ENCODE measurements at places on chromosomes 4 and X.

DNA sequence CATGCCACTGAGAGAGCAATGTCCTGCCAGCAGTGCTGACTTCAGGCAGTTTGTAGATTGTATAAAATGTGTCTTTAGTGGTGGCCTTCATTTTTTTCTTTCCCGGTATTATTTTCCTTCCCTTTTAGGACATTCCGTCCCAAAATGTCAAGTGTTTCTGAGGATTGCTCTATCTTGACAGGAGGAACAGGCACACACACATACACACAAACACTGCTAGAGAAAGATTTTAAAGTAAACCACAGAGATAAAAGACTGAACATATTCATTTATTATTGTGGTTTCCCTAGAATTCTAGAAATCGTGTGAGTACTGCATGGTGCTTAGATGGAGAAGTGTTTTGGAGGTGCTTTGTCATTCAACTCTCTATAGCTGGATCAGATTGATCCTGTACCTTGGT is 111.9 kb downstream of the GABRB1 start:
- DNase-seq = no peak

DNA sequence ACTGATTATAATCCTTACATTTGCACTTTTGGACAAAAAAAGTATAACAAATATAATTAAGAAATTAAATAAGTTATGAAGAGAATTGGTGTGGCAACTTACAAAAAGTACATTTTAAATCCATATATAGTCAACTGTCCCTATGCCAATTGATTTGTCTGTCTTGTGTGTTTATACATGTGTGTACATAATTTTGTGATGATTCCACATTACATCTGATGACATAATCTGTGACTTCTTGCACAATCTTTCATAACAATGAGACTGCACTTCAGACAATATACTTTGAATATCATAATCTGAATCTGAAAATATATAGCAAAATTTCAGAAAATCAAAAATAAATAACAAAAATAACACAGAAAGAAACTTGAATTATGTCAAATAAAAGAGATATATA is 953.4 kb downstream of the FAT4 start:
- DNase-seq = no peak

- no peak for DNase-seq
These were observed 137.0 kb downstream of the KCNIP4 start for GRCh38 chr4:21811565-21811964.

DNA sequence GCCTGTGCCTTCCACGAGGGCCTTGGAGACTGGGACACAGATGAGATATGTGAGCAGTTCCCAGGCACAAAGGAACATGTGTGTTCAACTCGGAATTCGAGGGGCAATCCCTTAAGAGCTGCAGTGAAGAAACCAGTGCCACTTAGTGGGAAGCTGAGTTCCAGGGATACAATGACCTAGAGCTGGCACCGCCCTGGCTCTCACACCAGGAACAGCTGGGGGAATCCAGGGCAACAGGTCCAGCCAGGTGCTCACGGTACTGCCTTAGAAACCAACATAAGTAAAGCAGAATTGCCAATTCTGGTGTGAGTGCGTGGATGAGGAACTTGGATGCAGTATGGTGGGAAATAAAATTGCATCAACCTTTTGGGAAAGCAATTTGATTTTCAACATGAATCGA is 122.9 kb downstream of the AFAP1 start:
- no peak for DNase-seq

- no peak for DNase-seq
These were observed 116.9 kb downstream of the STPG2 start for GRCh38 chr4:98026362-98026761.

- no peak for DNase-seq
These were observed 942.8 kb downstream of the PCDH7 start for GRCh38 chr4:31662951-31663350.

DNA sequence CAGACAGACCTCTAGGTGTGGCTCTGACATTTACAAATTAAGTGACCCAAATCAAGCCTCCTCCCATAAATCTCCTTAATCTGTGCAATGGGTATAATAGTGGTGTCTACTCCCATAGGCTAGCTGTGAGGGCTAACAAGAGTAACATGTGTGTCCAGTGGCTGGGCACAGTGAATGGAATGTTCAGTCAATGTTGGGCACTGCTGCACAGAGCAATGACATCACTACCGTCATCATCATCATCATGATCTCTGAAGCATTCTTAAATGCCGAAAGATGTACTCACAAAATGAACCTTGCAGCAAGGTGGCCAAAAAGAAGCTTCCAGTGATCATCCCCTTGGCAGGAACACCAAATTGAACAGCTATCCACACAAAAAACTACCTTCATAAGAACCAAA is 43.5 kb downstream of the CHRNA9 start:
- no peak for DNase-seq

DNA sequence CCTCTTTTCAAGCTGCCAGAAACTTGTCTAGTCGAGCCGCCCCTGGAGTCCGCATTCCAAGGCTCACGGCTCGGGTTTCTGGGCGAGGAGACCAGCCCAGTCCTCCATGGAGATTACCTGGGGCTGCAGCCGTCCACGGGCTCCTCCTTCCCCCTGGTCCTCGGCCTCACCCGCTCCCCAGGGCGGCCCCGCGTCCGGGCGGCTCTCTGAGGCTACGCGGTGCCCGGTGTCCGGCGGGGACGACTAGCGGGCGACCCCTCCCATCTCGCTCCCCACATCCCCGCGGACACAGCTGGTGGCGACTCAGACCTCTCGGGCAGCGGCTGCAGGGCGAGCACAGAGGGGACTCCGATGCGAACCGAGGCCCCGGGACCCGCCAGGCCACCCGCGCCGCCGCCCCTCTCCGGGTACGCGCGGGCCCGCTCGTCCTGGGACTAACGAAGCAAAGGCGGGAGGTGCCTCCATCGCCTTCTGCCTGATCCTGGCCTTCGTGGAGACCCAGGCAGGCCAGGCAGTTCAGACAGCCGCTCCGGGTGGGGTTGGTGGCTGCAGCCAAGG is 159.4 kb downstream of the TRAM1L1 start:
- no peak for DNase-seq

DNA sequence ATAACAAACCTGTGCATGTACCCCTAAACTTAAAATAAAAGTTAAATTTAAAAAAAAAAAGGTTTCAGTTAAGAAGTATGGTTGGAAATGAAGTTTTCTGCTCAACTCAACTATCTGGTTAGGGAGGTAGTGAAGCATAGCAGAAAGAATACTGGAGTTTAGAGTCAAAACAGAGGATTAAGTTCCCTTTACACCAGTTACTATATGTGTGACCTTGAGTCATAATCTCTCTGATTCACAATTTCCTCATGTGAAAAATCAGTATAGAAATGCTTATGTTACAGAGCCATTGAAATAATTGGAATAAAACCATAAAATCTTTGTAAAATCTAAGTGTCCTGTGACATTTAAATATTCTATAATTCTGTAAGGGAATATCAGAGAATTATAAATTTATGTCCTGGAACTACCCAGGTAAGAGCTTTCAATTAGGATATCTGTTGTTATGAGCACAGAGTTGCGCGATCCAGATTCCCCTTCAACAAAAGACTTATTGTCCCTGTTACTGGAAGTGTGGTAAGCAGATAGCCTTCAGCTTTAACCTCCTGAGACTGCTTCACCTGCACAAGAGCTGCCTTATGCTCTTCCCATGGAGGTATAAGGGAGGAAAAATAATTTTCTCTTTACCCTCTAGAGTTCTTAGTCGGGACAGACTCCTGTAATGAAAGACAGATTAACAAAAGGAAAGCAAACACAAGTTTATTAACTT is 203.8 kb upstream of the NRK start:
- no peak for DNase-seq

GRCh38 chr4:24892778-24893177 is 20.1 kb downstream of the CCDC149 start:
- no peak for DNase-seq

DNA sequence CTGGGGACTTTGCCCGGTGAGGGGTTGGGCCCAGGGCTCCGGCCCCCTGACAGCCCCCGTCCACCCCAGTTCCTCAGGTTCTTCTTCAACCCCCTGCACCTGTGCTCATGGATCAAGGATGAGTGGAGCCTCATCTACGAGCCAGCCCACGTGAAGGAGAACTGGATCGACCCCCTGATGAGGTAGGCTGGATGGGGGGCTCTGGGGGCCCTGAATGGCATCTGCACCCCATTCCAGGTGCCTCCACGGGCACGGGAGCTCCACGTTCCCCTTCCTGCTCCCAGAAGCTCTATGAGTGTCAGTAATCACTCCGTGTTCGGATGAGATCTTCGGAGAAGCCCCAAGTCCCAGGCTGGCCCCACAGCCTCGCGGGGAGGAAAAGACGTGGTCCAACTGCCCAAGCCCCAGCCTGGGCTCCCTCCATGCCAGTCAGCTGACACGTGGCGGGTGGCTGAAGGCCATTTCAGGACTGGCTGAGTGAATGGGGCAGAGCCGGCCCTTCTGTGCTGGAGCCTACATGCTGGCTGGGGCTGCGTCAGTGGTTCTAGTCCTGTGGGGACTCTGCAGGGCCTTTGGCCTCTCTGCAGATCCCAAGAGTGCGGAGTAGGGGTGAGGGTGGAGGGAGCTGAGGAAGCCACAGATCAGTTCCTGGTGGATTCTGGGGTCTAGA is 24.4 kb downstream of the CFAP99 start:
- no peak for DNase-seq

DNA sequence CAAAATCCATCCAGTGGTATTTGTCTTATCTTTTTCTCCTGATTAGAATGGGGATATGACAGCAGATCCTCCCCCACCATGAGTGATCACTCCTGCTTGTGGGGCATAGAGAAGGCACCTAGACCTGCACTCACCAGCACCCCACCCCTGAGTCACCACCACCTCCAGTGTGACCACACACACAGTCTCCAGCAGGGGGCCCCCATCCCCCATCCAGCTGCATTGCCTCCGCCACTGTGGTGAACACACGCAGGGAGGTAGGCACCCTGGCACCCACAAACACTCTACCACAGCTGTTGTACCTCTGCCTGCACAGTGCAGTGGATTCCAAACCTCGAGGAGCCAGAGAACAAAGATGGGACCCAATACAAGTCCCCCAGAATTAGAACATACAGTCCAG is 9.0 kb upstream of the MAGEA8 start:
- peak; percentile 27 for DNase-seq

DNA sequence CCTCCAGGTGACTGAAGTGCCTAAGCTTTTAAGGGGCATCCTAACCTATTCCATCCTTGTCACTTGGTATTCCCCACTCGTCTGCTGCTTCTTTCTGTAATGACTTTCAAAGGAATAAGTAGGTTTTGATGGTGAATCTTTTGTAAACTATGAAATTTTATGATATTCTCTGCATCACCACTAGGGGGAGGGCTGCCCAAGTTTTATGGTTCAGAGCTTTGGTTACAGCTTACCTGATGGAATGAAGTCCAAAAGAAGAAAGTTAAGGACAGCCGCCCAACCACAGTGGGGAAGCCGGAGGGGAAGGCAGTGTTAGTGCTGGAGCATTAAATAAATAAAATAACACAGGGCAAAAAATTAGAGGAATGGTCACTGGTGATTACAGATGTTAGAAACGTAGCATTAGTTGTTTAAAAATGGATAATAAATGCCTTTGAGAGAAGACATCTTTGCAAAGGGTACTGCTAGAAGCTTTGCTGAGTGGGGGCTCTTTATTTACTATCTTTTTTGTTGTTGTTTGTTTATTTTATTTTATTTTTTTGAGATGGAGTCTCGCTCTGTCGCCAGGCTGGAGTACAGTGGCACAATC is 204.9 kb downstream of the GBA3 start:
- DNase-seq = no peak

- DNase-seq = no peak
These were observed 28.2 kb downstream of the ARSJ start for GRCh38 chr4:113951263-113951662.

- DNase-seq = no peak
These were observed 353.0 kb upstream of the IRS4 start for GRCh38 chrX:109089359-109089758.

GRCh38 chrX:43505769-43506168 is 150.3 kb upstream of the MAOA start:
- DNase-seq = no peak

DNA sequence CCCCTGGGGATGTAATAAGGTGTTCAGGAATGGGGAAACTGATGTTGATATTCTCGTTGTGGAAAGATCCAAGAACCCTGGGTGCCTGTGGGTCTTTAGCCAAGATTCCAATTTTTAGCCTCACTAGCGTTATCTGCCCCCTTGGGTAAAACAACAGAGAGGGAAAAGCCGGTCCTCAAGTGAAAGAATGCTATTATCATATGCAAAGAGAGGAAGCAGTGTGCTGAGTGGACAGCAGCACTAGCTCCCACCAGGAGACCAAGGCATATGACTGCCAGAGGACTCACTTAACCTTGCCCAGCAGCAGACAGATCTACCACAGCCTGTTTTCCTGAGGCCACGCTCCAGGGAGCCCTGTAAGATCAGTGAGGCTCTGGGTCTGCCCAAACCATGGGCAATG is 257.9 kb upstream of the CPEB2 start:
- DNase-seq = no peak

- no peak for DNase-seq
These were observed 44.1 kb downstream of the GAK start for GRCh38 chr4:888029-888428.

GRCh38 chr4:24473309-24473721 is 111.0 kb downstream of the DHX15 start:
- DNase-seq = no peak

DNA sequence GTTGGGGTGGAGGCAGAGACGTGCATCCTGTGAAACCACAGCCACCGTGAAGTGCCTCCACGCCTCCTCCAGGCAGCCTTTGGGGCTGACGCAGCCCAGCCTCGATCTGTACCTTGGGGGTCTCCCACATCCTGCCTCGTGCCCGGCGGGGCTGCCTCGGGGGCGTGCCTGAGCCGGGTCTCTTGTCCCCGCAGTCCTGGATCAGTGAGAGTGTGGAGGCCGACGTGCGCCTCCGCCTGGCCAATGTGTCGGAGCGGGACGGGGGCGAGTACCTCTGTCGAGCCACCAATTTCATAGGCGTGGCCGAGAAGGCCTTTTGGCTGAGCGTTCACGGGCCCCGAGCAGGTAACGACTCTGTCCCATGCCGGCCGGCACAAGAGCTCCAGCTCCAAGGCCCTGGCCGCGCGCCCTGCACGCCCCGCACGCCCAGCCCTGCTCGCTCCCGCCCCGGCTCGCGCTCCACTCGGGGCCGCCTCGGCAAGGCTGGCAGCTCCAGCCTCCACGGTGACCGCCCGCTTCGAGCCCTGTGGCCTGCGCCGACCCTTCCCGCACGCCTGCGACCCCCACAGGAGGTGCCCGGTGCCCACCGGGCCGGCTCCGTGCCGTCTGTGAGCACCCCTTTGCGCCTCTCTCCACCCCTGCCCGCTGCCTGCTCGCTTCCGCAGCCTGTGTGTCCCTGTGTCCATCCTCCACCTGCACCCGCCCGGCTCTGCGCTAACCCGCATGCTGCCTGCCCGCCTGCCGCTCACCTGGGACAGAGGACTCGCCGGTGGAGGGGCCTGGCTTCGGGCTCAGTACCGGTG is 9.8 kb downstream of the FGFR3 start:
- DNase-seq = no peak

GRCh38 chrX:33178218-33178617 is 33.1 kb downstream of the DMD start:
- DNase-seq = no peak

GRCh38 chr4:61933527-61933926 is 733.4 kb downstream of the ADGRL3 start:
- no peak for DNase-seq

GRCh38 chrX:53631156-53631555 is 55.4 kb downstream of the HUWE1 start:
- DNase-seq = no peak

Data from stimulated activated CD8-positive, alpha-beta memory T cell treated with anti-CD3 and anti-CD28 coated beads, Interleukin-4, amount 100 ng/mL, for 1 hour (primary cell).